Mucosa of gallbladder (tissue), 1 donor: ENCODE measurements at places on chromosomes 4 and X. TPM values are rescaled to one million over a fixed set of nuclear protein-coding genes. Genes with fewer than 3 reads are reported as not detected.

ADH7 gene
- total RNA-seq: not detected

DNA sequence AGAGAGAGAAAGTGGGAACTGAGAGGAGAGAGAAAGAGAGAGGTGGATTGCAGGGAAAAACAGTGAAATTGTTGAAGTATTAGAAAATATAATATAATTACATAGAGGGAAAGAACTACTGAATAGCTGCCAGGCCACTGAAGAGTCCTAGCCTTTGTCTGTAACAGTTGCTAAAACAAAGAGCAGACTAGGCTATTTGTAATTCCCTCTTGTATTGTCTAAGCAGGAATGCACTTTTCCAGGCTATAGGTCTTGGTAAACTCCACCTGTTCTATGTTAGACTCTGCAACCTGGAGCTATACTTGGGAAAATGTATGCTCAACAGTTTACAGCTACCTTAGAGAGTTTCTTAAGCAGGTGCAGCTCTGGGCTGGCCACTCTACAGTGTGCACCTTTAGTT lies 1063.3 kb downstream of the ADGRL3 start:
- DNase-seq: no peak

- DNase-seq: no peak
These were observed 49.9 kb downstream of the FRMD7 start for GRCh38 chrX:132077912-132078311.

- DNase-seq: no peak
These were observed 74.7 kb upstream of the TBL1X start for GRCh38 chrX:9390121-9390520.

DNA sequence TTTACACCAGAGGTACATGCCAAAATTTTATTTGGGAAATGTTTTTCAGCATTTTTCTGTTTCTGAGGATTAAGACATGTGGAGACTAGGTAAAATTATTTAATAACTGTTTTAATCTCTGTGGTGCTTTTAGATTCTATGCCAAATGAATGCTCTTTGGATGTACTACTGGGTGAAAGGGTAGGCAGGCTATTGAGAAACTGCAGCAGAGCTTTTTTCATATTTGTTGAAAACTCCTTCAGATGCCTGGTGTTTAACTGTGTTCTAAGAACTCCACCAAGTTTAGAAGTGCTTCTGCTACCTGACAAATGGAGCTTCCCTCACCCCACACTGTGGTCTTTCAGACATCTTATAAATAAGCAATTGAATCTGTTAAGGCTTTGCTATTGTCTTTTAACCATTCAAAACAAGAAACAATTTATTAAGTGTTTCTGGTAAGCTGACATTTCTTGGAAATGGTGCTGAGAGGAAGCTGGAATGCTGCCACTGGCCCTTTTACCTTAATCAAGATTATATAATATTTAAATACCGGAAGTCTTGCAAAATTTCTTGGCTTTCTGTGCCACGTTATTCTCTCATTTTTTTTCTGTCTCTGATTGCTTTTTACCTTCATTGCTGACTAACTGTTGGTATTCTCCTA lies 51.2 kb upstream of the CYSLTR1 start:
- no peak for DNase-seq

GRCh38 chr4:77473509-77473908 lies 132.1 kb upstream of the CXCL13 start:
- DNase-seq: no peak
